Hypothalamus (tissue), 51 donors: ENCODE measurements at places on chromosomes 16 and 17.

GRCh38 chr17:33964344-33964979 is 290.6 kb upstream of the CCL2 start:
- DNase-seq, result no peak

DNA sequence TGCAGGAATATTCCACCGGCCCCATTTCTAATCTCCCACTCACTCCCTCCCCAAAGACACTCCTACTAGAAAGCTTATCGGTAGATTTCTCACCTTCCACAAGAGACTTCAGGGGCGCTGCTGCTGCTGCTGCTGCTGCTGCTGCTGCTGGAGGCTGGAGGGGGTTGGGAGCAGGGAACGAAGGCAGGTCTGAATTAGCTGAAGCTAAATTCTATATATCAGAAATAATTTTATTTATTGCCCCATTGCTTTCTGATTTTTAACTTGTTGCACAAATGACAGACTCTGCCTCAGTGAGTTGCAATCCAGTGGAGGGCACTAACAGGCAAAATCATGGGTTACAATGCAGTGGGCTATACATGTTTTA is 25.8 kb upstream of the HLF start:
- DNase-seq, result peak; percentile 84

DNA sequence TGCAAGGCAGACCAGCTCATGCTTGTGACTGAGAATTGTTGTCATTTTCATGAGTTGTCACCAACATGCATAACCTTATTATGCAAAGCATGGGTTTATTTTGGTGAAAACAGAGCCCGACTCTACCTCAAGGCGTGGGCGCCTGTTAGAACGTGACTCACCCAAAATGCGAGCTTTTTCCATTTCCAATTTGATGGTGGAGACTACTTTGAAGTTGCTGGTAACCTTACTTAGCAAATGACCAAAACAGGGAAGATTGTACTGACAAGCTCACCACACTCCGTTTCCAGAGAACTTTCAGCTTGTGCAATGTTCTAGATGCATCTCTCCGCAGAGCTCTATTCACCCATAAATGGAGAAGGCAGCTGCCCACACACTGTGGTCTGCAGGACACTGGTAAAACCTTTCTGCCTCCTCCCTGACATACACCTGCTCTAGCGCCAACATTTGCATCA is 284.5 kb downstream of the MAF start:
- no peak for DNase-seq

GRCh38 chr17:31510308-31511194 is 119.1 kb downstream of the RAB11FIP4 start:
- DNase-seq, result peak; percentile 50

- peak; percentile 61 for DNase-seq
Measured at GRCh38 chr17:44916781-44917241, 1.5 kb upstream of the GFAP start.

DNA sequence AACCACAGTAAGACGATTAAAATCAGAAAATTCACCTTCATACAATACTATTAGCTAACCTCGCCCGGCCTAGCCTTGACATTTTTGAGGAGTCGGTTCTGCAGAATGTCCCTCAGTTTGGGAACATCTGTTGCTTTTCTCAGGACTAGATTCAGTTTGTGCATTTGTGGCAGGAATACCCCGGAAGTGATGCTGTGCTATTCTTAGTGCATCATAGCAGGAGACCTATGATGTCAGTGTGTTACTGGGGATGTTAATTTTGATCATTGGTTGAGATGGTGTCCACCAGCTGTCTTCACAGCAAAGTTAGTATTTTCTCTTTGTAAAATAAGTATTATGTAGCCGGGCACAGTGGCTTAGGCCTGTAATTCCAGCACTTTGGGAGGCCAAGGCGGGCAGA is 21.5 kb upstream of the HELZ start:
- DNase-seq, result no peak

DNA sequence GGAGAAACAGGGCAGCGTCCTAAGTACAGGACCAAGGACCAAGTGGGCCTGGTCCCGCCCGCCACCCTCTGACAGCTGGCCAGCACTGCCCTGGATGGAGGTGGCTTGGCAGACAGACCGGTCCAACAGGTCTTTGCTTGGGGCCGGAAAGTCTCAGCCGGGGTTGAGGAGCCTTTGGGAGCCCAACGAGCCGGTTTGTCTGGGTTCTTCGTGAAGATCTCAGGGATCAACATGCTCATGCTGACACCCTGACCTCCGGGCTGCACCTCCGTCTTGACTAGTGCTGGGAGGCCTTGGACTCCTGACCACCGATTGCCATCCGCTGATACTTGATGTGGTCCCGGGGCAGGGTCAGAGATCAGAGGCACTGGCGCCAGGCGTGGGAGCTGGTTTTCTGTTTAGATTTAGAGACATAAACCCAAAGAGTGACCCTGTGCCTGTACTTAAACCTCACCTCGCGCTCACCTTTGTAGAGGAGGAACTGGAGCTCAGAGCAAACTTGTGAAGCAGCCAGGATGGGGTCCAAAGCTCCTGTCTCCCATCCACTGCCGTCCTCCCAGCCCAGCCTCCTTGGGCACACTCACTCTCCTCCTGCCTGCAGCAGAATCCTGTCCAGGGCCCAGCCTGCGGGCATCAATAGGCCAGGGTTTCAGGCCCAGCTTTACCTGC is 92.1 kb upstream of the GSE1 start:
- no peak for DNase-seq

DNA sequence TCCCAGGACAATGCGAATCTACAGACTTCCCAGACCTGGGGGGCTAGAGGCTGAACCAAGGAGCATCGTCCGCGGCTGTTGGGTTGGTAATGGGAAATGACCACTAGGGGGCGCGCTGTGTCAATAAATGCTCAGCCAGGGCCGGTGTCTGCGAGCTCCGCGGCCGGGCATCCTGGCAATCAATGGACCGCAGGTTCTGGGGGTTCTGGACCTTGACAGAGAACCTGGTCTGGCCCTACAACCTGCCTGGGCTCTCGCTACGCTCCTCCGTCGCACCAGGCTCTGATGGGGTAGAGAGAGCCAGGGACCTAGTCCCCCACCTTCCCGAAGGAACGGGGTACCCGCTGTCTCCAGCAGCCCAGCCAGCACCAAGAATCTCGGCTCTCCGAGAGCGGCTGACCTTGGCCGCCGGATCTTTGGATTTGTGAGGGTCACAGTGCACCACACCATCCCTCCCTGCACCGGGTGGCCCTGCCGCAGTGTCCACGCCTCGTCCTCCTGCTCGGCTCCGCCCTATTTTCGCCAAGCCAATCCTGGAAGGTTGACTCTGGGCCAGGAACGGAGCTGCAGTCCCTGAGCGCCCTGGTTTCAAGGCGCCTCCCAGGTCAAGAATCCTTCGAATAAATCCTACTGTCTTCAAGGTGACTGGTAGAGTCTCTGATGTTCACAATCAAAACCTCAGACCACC is 20.4 kb upstream of the BEAN1 start:
- DNase-seq, result peak; percentile 62

- peak; percentile 54 for DNase-seq
Measured at GRCh38 chr17:66673668-66674276, 161.1 kb upstream of the CACNG5 start.

DNA sequence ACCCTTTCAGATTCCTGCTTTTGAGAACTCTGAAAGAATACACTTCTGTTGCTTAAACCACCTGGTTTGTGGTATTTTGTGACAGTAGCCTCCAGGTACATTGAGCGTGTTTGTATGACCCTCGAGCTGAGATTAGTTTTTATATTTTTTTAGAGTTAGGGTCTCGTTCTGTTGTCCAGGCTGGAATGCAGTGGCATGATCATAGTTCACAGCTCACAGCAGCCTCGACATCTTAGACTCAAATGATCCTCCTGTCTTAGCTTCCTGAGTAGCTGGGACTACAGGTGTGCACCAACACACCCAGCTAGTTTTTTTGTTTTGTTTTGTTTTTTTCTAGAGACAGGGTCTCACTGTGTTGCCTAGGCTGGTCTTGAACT is 4.5 kb upstream of the ITPRIPL2 start:
- no peak for DNase-seq

DNA sequence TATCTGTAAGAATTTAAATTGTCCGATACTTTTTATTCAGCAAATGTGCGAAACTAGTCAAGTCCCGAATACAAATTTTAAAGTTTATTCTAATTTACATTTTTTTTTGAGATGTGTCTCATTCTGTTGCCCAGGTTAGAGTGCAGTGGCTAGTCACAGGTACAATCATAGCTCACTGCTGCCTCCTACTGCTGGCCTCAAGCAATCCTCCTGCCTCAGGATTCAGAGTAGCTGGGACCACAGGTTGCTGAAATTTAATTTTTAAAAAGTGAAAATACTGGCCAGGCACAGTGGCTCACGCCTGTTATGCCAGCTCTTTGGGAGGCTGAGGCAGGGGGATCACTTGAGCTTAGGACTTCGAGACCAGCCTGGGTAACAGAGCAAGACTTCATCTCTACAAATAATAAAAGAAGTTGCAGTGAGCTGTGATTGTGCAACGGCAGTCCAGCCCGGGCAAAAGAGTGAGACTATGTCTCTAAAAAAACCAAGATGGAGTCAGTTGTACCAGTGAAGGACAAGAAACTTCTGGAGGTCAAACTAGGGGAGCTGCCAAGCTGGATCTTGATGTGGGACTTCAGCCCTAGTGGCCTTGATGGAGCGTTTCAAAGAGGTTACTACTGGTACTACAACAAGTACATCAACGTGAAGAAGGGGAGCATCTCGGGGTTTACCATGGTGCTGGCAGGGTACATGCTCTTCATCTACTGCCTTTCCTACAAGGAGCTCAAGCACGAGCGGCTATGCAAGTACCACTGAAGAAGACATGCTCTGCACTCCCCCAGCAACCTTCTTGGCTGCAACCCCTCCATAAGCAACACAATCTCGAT is 5.6 kb downstream of the POLG2 start:
- DNase-seq, result no peak

DNA sequence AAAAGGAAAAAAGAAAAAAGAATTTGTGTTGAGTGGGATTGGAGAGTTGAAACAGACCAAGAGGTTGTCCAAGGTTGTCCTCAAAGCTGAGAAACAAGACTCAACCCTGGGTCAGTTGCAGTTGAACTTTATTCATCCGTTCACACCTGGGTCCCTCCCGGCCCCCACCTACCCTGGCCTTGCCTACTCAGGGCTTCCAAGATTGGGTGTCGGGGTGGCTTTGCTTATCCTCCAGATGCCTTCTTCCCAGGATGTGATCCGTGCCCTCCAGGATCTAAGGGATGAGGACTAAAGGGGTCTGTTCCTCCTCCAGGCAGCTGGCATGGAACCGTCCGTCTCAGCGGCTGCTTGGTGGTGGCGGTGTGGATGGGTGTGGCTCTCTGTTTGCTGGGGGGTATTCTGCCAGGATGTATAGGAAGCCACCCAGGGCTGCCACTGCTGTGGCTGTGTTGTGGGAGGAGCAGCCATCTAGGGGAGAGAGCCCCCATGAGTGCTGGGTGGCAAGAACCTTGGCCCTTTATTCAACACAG is 10.3 kb upstream of the NAGPA start:
- DNase-seq, result no peak

GRCh38 chr17:69450918-69451317 is 36.4 kb downstream of the MAP2K6 start:
- DNase-seq, result no peak

DNA sequence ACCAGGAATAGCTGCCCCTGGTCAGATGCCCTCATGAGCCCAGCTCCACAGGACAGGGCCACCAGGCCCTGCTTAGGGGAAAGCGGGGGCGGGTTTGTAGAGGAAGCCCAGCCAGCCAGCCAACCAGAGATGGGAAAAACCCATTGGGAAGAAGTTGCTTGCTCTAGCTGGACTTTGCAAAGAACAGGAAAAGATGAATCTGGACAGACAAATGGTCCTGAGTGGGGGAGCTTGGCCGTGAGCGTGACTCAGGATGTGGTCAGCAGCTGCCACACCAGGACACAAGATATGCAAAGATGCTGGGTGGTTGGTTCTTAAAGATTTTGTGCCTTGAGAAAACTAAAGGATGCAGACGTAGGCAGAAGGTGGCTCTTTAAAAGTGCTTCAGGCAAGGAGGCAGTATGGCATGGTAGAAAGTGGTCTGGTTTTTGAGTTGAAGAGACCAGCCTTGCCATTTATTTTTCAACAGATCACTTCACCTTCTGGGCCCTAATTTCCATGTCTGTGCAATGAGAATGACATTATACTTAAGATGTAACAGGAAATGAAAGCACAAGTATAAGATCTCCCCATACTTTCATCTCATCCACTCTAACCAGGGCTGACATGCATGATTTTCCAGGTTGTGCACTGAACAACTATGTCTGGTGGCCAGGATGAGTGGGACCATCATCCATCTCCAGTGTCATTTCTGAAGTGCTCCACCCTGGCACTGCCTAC is 27.8 kb upstream of the HEATR6 start:
- no peak for DNase-seq

DNA sequence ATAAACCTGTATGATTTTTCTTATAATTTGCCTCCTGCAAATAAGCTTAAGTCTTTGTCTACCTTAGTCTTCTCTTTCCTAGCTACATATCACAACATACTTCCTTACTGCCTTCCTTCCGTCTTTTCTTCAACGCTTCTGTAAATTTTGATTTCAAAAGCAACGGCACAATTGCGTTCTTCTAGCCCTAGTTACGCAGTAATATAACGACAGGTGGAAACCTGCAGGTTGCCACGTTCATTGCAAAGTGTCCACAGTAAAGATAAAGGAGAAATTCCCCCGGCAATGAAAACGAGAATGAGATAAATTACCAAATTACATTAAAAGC is 546 bp upstream of the PSMD7 start:
- no peak for DNase-seq

GRCh38 chr17:39782481-39782880 is 44.7 kb downstream of the GRB7 start:
- no peak for DNase-seq

DNA sequence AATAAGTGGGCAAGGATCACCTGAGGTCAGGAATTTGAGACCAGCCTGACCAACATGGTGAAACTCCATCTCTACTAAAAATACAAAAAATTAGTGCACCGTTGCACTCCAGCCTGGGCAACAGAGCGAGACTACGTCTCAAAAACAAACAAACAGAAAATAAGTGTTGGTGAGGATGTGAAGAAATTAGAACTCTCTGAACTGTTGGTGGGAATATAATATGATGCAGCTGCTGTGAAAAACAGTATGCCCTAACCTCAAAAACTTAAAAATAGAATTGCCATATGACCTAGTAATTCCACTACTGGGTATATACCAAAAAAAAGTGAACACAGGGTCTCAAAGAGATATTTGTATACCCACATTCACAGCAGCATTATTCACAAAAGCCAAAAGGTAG is 26.1 kb downstream of the GLG1 start:
- no peak for DNase-seq

DNA sequence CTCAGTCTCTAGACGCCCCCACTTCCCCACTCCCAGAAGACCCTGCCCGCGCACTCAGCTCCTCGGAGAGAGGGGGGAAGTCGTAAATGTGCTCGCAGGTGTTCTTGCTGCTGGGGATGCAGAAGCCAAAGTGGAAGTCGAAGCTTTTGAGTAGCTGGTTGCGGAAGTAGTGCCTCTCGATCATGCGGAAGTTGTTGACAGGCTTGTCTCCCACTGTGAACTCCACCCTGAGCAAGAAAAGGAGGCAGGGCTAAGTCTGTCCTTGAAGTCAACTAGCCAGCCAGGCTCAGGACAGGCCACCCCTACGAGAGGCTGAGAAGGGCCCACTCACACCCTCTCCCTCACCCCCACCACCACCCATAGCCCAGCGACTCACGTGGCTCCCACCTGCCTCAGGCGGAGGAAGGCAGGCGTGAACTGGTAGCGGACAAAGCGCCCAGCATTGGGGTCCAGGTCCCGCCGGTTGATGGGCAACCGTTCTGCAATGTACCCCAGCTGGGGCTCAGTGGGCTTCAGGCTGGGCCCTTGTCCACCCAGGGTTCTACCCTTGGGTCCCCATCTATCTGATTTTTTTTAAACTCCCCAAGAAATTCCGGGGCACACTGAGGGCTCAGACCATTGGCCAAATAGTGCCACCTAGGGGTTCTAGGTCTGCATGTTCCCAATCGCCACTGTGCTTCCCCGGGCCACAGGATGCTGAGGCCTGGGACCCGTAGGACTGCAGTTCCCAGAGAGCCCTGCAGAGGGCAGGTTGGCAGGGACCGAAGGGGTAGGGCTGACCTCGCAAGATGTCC is 4.6 kb downstream of the UNC119 start:
- DNase-seq, result peak; percentile 60
